ENCODE measurements at places on chromosomes 13 and 19. TPM values are rescaled to one million over a fixed set of nuclear protein-coding genes. Genes with fewer than 3 reads are reported as not detected.

The ZNF844 gene
- total RNA-seq: 15.1 TPM

The ADGRE2 gene
- total RNA-seq: 0.45 TPM

The ADGRL1 gene
- 106 TPM for total RNA-seq

The ZNF43 gene
- 55.8 TPM for total RNA-seq

The MCEMP1 gene
- not detected for total RNA-seq

The TBXA2R gene
- total RNA-seq: 0.38 TPM

The IGLON5 gene
- total RNA-seq: 25.9 TPM

The NANOS3 gene
- 4.9 TPM for total RNA-seq

The LPAR6 gene
- total RNA-seq: 21.1 TPM

The FFAR2 gene
- not detected for total RNA-seq

The EDNRB gene
- 3.0 TPM for total RNA-seq

The PTH2 gene
- not detected for total RNA-seq

The SPTBN4 gene
- 1.7 TPM for total RNA-seq

The PRR22 gene
- total RNA-seq: 6.0 TPM

The AMH gene
- 50.1 TPM for total RNA-seq

The GGN gene
- 1.3 TPM for total RNA-seq

The CYP4F8 gene
- not detected for total RNA-seq

The KLK3 gene
- total RNA-seq: not detected

The MYBPC2 gene
- 1.9 TPM for total RNA-seq

The RFC3 gene
- total RNA-seq: 19.7 TPM

The RGCC gene
- 0.85 TPM for total RNA-seq

The C1QTNF9 gene
- total RNA-seq: not detected

The SLC17A7 gene
- total RNA-seq: 0.34 TPM

The ECSIT gene
- 34.4 TPM for total RNA-seq

The F10 gene
- total RNA-seq: 12.1 TPM

The SRRM5 gene
- total RNA-seq: 0.63 TPM

The SMAD9 gene
- total RNA-seq: 31.9 TPM

The PGLYRP1 gene
- not detected for total RNA-seq

The FSD1 gene
- total RNA-seq: 16.4 TPM

The CKM gene
- not detected for total RNA-seq

The COL5A3 gene
- 4.4 TPM for total RNA-seq

All from mesothelial cell of epicardium (in vitro differentiated cells).